ENCODE measurements at places on chromosomes 11 and 22.

DNA sequence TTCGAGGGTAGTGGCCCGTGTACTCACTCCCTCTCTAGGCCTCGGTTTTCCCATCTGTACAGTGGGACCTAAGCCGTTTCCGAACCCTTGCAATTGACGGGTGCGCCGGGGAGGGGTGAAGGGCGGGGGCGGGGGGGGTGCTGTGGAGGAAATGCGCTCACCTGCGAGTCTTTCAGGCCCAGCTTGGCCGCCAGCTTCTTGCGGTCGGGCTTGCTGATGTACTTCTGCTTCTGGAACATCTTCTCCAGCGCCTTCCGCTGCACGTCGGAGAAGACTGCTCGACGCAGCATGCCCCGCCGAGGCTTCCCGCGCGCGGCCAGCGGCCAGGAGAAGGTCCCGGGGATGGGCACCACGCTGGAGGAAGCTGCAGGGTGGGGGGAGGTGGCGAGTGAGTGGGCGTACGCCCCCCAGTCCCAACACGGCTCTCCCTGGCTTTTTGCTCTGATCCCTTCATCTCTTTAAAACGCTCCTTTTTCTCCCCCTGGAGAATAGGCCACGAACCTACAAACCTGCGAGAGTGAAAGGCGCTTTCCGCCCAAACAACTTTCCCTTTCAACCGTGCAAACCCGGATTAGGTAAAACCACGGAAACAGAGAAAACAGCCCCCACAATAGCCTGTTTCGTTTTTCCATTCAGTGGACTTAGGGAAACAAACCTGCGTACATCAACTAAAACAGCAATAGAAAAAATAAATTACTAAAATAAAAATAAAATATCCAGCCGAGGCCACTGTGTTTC, 3.2 kb downstream of the DBX1 start:
- DNase-seq, result no peak

DNA sequence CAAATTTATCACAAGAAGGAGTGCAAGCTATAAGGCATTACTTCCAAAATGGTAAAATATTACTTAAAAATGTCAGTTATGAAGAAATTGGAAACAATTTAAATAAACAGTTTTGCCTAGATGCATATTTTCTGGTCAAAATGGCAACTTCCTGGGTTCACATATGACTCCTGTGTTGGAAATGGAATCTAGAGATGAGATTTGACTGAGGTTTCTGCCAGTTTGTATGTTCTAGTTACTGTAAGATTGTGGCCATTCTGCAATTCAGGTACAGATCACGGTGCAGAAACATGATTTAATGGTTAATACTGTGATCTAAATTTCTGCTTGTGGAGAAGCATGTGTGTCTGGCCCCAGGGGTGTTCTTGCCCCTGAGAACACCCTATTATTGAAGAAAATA, 3.4 kb upstream of the OR4C6 start:
- DNase-seq, result no peak

- DNase-seq, result no peak
These were observed 6.0 kb upstream of the OR5B21 start for GRCh38 chr11:58513747-58514367.

GRCh38 chr11:1073261-1073724, 1.4 kb upstream of the MUC2 start:
- DNase-seq, result no peak

- DNase-seq, result no peak
These were observed 1.6 kb downstream of the CPT1A start for GRCh38 chr11:68839911-68840641.

DNA sequence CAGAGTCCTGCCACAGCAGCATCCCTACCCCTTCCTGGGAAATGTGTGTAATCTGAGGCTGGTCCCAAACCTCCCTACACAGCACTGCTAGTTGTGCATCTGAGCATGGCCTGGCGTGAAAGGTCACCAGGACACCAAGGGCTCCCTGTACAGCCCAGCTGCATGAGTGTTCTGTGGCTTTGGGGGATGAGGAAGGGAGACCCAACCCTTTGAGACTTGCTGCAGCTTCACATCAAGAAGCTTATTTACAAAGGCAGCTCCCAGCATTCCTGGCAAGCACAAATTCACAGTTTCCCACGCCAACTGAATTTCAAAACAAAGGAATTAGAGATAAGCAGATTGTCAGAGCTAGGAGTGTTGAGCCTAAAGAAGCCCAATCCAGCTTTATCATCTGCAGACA, 32.2 kb downstream of the CSNK2A3 start:
- no peak for DNase-seq

DNA sequence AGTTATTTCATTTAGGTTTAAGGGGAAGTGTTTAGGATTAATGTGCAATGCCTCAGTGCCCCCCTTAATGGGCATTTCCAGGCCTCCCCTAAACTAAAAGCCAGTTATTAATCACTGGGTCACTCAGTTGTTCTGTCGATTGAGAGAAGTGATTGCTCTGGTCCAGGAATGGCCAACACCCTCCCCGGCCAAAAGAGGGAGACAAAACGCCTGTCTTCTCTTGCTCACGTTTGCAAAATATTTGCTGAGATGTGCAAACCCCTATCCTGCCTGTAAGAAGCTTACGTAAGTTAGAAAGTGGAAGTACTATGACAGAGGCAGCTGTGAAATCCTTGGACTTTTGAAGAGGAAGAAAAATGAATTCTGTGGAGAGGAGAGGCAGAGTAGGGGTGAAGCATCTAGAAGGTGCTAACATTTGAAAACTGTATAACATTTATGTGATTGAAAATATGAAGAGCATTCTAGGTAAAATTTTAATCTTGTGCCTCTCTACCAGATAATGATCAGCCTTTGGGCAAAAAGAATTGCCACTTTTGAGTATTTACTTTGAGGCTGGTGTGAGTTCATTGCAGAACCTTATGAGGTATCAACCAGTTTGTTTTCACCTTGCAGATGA, 37.7 kb downstream of the NTM start:
- no peak for DNase-seq

GRCh38 chr11:45323601-45324249, 37.6 kb upstream of the SYT13 start:
- no peak for DNase-seq

Data from stimulated activated CD4-positive, alpha-beta T cell treated with anti-CD3 and anti-CD28 coated beads, Interleukin-1b, Interleukin-23, amount 100 ng/mL, for 1 hour (primary cell).